ENCODE measurements at places on chromosomes 7 and 10. TPM values are rescaled to one million over a fixed set of nuclear protein-coding genes. Genes with fewer than 3 reads are reported as not detected.
A peak's percentile ranks its signal among the peaks of the same experiment; 100 is the strongest.

GRCh38 chr7:37832194-37832593 is 16.2 kb upstream of the NME8 start:
- DNase-seq, result peak; percentile 5

DNA sequence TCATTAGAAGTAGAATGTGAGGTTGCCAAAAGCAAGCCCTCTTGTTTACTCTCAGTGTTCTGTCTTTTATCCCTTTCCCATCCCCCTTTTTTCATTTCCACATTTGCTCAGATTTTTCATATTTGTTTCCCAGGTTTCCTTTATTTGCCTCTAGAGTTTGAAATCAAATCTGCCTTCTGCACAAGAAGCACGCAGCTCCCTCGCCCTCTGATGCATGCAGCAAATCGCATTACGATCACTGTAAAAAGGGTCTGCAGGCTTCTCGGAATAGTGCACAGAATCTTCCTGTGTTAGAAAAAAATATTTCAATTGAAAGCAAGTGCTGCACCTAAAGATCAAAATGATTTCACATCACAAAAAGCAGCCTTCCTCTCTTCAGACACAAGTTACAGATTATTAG is 129.0 kb downstream of the GPAM start:
- no peak for DNase-seq

DNA sequence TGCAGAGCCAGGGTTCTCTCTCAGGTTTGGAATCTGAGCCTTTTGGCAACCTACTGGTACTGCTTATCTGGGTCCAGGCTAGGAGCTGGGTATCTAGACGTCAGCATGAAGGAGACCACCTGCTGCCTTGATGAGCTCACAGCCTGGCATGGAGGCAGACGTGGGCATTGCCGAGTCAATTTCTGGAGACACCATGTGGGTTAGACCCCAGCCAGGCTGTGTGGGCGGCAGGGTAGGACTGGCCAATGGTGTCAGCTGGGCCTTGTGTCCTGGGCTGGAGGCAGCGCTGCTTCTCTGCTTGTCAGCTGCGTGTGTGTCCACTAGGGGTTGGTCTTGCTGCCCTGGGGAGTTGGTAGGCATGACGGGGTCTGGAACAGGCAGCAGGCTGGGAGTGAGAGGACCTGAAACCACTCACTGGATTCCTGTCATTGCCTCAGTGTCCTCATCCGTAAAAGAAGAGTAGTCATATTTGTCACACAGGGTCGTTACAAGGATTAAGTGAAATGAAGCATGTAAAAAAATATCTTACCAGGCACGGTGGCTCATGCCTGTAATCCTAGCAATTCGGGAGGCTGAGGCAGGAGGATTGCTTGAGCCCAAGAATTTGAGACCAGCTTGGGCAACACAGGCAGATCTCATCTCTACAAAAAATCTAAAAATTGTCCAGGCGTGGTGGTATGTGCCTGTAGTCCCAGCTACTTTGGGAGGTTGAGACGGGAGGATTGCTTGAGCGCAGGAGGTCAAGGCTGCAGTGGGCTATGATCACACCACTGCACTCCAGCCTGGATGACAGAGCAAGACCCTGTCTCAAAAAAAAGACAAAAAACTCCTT is 31.7 kb upstream of the ANKRD2 start:
- no peak for DNase-seq

DNA sequence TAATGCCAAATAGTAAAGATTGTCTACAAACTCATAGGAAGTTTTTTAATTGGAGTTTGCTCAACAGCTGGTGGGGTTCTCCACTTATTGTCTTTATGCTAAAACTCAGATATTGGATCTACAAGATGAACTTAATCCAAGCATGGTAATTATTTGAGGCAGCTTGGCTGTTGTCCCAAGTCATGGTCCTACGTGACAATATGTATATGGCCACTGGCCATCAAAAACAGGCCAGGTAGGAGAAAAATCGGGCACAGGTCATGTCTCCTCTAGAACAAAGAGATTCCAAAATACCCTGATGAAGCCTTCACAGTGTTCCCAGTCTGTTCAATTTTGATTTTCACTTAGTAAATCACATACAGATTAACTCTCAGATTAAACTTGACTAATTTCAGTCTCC is 606.4 kb downstream of the TNS3 start:
- no peak for DNase-seq

GRCh38 chr10:6202098-6202683 is 541 bp upstream of the PFKFB3 start:
- DNase-seq, result no peak

GRCh38 chr10:78194539-78195402 is 161.1 kb downstream of the RPS24 start:
- DNase-seq, result no peak

- peak; percentile 26 for DNase-seq
These were observed 39.2 kb downstream of the CDC123 start for GRCh38 chr10:12235116-12235694.

SLC4A2 gene
- 64.6 TPM for total RNA-seq

CUL1 gene
- 58.8 TPM for total RNA-seq

TMEM236 gene
- total RNA-seq, result 0.11 TPM

OGDHL gene
- 0.26 TPM for total RNA-seq

ASB10 gene
- not detected for total RNA-seq

POLR2J2 gene
- total RNA-seq, result 1.7 TPM

WEE2 gene
- not detected for total RNA-seq

OR2A42 gene
- under 0.01 TPM for total RNA-seq

GOLGA7B gene
- under 0.01 TPM for total RNA-seq
